Vagina (tissue), 2 donors: ENCODE measurements at places on chromosomes 16 and 17. TPM values are rescaled to one million over a fixed set of nuclear protein-coding genes. Genes with fewer than 3 reads are reported as not detected.

The CHP2 gene
- 2.5 TPM for total RNA-seq

The DNAAF8 gene
- total RNA-seq: not detected

The KRT40 gene
- total RNA-seq: not detected

GRCh38 chr16:1601031-1601430 lies 10.8 kb downstream of the IFT140 start:
- DNase-seq: no peak

- no peak for DNase-seq
These were observed 1.2 kb downstream of the ARHGAP17 start for GRCh38 chr16:25013751-25014499.

DNA sequence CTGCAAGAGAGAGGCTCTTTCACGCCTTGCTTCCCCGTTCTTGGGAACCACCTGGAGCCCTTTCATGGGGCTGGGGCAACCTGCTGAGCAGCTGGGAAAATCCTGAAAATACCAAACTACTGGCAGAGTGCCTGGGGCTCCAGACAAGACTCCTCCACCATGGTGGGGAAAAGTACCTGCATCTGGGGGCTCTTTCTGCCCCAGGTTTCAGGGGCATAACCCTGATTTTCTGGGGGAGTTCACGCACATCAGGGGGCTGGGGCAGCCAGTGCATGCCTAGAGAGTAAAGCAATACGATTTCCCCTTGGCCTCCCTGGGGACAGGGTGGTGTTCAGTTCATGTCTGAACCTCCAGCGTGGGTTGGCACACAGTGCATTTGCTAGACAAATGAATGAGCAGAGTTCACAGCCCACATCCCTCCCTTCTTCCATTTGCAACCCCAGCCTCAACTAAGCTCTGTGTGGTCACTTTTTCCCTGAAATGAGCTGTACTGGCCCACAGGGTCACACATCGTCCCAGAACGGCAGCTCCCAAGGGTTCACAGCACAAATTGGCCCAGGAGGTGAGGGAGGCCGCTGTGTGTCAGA lies 5.2 kb upstream of the CDC42EP4 start:
- DNase-seq: no peak

GRCh38 chr17:49946208-49946607 lies 22.8 kb upstream of the DLX4 start:
- no peak for DNase-seq

- DNase-seq: no peak
These were observed 69.4 kb downstream of the MRC2 start for GRCh38 chr17:62696726-62697490.

DNA sequence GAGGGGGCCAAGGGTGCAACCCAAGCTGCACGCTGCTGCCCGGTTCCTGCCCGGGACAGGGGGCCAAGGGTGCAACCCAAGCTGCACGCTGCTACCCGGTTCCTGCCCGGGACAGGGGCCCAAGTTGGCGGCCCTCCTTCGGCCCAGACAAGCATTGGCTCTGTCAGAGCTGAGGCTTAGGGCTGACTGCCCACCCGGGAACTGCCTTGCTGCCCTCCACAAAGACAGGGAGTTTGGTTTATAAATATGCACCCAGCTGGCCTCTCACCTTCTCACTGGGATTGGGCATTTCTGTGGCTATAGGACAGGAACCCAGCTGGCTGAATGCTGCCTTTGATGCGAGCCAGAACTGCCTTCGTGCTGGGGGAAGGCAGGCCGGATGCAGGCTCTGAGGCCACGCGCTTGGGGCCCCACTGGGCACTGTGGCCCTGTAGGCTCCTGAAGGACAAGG lies 105.7 kb downstream of the IRX5 start:
- peak; percentile 71 for DNase-seq

GRCh38 chr17:13113821-13114525 lies 96.1 kb upstream of the ELAC2 start:
- no peak for DNase-seq

- no peak for DNase-seq
These were observed at the start of gene RAB37 for GRCh38 chr17:74736513-74737298. TSS of gene RAB37 (plus strand) at chr17:74737256. CDS start at chr17:74737273, 17 bp downstream.

- DNase-seq: no peak
These were observed 494.4 kb downstream of the HS3ST4 start for GRCh38 chr16:26186091-26186615.

GRCh38 chr17:47085736-47086135 lies 103.4 kb downstream of the CDC27 start:
- DNase-seq: no peak
